ENCODE measurements at places on chromosomes 2 and 18. TPM values are rescaled to one million over a fixed set of nuclear protein-coding genes. Genes with fewer than 3 reads are reported as not detected.

NXPH2 gene
- not detected for total RNA-seq

PTPRM gene
- 32.5 TPM for total RNA-seq

POTEC gene
- total RNA-seq: not detected

DNA sequence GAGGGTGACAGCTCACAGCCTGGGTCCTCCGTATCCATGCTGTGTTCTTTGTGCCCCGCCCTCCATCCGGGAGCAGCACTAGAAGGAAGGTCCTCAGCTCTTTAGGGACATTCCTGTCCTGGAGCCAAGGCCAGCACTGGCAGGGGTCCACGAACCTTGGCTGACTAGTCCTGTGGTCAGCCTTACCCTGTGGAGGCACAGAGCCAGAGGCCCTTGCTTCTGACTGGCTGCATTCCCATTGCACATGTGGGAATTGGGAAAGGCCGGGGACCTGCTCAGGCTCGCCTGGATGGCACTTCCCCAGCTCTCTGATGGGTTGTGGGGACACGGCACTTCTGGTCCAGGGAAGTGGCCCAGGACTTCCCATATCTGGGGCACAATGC lies 24.9 kb upstream of the RHOB start:
- H3K27me3 ChIP-seq: no peaks in the 10 kb centered on the region
- DNase-seq: peak; percentile 87
- no peaks in the 10 kb centered on the region for H3K36me3 ChIP-seq
- H3K4me3 ChIP-seq: no peak overlapping the region
- H3K4me1 ChIP-seq: 0 out of 2 replicates have a peak, but pooled peaks cover 16% of the 10 kb centered on the region

DNA sequence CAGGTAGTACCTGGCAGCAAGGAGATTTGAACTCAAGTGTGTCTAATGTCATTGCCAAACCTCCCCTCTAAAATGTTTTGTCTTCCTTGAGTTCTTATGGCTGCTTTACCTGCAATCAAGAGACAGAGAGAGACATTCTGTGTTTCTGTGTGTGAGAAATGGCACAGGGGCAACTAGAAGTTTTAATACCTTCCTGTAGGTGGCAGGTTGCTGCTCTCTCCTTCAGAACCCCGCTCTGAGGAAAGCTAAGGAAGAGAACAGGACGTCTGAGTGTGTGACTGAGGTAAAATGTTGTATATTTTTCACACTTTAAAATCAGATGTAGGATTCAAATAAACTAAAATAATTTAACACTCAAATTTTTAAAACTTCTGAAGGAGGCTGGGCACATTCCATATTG lies 19.2 kb downstream of the DTNA start:
- H3K4me3 ChIP-seq: no peak overlapping the region
- no peak overlapping the region for H3K27ac ChIP-seq
- H3K36me3 ChIP-seq: no peaks in the 10 kb centered on the region
- no peaks in the 10 kb centered on the region for H3K27me3 ChIP-seq
- DNase-seq: no peak
- no peaks in the 10 kb centered on the region for H3K4me1 ChIP-seq

- no peak overlapping the region for H3K4me3 ChIP-seq
- no peaks in the 10 kb centered on the region for H3K27me3 ChIP-seq
- DNase-seq: no peak
- H3K36me3 ChIP-seq: no peaks in the 10 kb centered on the region
Observed at GRCh38 chr2:96495982-96496629, 9.1 kb downstream of the NEURL3 start.

DNA sequence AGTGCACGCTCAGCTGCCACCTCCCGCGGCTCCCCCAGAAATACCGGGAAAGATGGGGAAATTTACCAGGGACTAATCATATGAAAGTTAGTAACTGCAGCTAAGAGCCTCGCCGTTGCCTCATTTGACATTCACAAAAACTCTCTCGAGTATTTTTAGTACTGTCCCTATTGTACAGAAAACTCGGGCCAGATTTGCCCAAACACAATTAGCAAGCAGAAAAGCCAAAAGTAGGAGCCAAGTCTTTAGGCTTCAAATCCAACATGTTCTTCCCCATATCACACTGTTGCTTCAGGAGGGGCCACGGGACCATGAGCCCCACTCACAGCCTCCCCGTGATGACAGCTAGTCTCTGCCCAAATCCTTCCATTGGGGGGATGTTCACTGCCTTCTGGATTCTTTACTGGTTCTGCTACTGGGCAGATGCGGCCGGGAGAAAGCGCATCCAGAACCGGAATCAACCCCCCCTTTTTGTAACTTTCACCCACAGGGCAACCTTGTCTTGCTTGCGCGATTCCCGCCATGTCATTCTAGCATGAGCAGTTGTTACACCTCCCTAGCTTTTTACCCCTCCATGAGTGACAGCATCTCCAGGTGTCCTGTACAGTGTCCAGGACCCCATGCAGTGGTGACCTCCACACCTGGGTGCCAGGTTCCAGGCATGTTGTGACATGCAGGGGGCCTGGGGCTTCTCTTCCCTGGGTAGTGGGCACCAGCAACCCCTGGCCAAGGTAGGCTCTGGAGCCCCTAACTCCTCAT lies 35.2 kb downstream of the CENPO start:
- H3K36me3 ChIP-seq: no peaks in the 10 kb centered on the region
- H3K4me3 ChIP-seq: no peak overlapping the region
- DNase-seq: no peak
- H3K27ac ChIP-seq: no peak overlapping the region

DNA sequence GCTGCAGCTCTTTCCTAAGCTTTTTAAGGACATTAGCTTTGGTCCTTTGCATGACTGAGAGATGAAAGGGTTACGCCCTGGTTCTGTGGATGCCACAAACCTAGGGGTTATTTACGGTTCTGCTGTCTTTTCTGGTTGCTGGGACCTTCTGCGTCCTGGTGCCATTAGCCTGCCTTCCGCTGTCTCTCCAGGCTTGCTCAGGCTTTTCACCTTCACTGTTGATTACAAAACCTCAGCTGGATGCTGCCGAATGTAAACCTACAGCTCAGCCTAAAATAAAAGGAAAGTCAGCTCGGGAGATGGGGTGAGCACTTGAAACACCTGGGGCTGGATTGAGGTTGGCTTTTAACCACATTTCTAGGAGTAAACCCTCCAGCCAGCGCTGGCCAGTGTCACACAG lies 130.9 kb upstream of the ARHGAP28 start:
- H3K27ac ChIP-seq: no peak overlapping the region
- peaks cover 20% of the 10 kb centered on the region for H3K27me3 ChIP-seq
- H3K36me3 ChIP-seq: no peaks in the 10 kb centered on the region
- no peaks in the 10 kb centered on the region for H3K4me1 ChIP-seq

- H3K4me1 ChIP-seq: no peaks in the 10 kb centered on the region
- H3K27me3 ChIP-seq: no peaks in the 10 kb centered on the region
- no peak overlapping the region for H3K27ac ChIP-seq
- no peak overlapping the region for H3K4me3 ChIP-seq
Observed at GRCh38 chr2:21395366-21395765, 271.6 kb downstream of the TDRD15 start.

GRCh38 chr2:162403884-162404283 lies 60.0 kb downstream of the GCA start:
- peak; percentile 1 for DNase-seq
- no peaks in the 10 kb centered on the region for H3K27me3 ChIP-seq
- H3K4me3 ChIP-seq: no peak overlapping the region

GRCh38 chr2:19114754-19115231 lies 243.6 kb downstream of the OSR1 start:
- H3K4me1 ChIP-seq: no peaks in the 10 kb centered on the region
- H3K27me3 ChIP-seq: no peaks in the 10 kb centered on the region
- H3K4me3 ChIP-seq: no peak overlapping the region
- no peaks in the 10 kb centered on the region for H3K36me3 ChIP-seq
- H3K27ac ChIP-seq: no peak overlapping the region
- DNase-seq: no peak

DNA sequence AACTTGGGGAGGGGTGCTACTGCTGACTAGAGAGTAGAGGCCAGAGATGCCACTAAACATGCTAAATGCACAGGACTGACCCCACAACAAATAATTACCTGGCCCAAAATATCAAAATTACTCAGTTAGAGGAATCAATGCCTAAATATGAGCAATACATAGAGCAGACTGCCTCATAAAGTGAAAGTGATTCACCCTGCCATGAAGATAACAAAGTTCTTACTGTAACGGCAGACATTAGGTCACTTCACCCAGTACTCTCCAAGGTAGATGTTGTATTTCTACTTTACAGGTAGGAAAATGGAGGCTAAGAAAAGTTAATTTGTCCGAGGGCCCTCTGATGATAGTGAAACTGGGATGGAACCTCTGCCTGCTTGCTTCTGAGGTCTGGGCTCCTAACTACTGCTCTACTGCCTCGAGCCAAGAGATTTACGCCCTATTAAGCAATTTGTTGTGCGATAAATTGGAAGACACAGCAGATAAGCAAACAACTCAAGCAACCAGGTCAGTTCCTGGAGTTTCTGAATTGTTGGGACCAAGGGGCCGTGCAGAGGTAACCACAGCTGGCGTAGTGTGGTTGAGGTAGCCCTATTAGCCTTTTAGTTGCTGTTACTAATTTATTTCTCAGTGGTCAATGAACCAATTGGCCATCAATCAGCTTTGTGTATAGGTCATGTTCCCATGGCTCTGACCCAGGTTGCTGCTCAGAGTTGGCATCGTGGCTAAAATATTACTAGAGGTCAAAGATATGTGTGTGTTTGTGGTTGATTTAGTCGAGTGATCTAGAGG lies 4.8 kb downstream of the DHRS9 start:
- H3K4me3 ChIP-seq: no peak overlapping the region
- no peaks in the 10 kb centered on the region for H3K27me3 ChIP-seq
- no peak for DNase-seq
- H3K36me3 ChIP-seq: no peaks in the 10 kb centered on the region

GRCh38 chr18:55858661-55859515 lies 270.9 kb upstream of the TCF4 start:
- H3K4me1 ChIP-seq: peaks cover 26% of the 10 kb centered on the region
- H3K4me3 ChIP-seq: no peak overlapping the region
- H3K36me3 ChIP-seq: no peaks in the 10 kb centered on the region
- no peak overlapping the region for H3K27ac ChIP-seq

Measured in PC-9 (cell line).